CD8-positive, alpha-beta memory T cell (primary cell): ENCODE measurements at places on chromosomes 5 and 9. TPM values are rescaled to one million over a fixed set of nuclear protein-coding genes. Genes with fewer than 3 reads are reported as not detected.

- H3K4me3 ChIP-seq = no peak overlapping the region
- H3K27ac ChIP-seq = no peak overlapping the region
- H3K27me3 ChIP-seq = no peaks in the 10 kb centered on the region
- no peaks in the 10 kb centered on the region for H3K4me1 ChIP-seq
Observed at GRCh38 chr9:118674942-118675341, 694.3 kb downstream of the BRINP1 start.

DNA sequence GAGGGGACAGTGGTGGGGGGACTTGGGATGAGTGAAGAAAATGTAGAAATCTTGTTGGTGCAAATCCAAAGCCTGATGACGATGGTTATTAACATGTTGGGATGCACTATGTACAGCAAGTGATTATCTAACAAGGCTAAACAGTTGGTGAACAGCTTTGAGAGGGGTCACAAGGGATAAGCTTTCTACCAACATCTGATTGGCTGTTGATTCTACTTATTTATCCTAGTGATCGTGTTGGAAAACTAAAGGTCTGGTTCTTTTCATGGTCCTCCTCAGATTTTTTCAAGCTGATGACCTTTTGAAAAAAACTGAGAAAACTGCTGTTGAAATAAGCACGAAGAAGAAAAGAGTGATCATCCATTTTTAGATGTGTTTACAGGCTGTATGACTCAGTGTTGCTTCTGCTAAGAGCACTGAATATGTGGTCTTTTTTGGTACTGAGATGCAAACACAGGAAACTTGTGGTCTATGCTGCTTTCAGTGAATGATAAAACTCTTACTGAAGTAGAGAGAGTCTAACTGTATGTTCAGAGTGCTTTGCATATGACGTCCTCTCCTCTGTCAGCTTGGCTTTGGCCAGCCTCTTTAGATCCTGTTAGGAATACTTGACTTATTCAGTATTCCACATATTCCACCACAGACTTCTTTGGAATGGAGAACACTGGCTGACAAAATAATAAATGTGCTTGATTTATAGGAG lies 174.8 kb downstream of the SLF1 start:
- no peaks in the 10 kb centered on the region for H3K36me3 ChIP-seq
- no peak for DNase-seq
- H3K4me3 ChIP-seq = no peak overlapping the region
- no peaks in the 10 kb centered on the region for H3K27me3 ChIP-seq
- H3K27ac ChIP-seq = peak overlapping the region; percentile 28

DNA sequence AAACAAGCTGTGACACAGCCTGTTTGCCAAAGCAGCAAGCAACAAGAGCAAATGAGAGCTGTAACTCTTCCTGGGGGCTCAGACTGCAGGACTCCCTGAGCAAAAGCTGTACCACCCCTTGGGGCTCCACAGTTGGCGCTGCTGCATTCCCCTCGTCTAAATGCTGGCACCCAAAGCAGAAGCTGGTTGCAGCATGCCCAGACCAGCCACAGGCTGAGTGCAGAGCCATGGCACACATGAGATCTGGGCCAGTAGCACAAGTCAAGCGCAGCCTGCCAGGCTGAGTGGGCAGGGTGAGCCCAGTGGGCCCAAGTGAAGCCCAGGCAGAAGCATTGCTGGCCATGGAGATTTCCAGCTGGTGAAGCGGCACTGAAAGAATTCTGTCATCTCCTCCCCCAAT lies 157.3 kb upstream of the GRAMD2B start:
- H3K36me3 ChIP-seq = no peaks in the 10 kb centered on the region
- no peak for DNase-seq

DNA sequence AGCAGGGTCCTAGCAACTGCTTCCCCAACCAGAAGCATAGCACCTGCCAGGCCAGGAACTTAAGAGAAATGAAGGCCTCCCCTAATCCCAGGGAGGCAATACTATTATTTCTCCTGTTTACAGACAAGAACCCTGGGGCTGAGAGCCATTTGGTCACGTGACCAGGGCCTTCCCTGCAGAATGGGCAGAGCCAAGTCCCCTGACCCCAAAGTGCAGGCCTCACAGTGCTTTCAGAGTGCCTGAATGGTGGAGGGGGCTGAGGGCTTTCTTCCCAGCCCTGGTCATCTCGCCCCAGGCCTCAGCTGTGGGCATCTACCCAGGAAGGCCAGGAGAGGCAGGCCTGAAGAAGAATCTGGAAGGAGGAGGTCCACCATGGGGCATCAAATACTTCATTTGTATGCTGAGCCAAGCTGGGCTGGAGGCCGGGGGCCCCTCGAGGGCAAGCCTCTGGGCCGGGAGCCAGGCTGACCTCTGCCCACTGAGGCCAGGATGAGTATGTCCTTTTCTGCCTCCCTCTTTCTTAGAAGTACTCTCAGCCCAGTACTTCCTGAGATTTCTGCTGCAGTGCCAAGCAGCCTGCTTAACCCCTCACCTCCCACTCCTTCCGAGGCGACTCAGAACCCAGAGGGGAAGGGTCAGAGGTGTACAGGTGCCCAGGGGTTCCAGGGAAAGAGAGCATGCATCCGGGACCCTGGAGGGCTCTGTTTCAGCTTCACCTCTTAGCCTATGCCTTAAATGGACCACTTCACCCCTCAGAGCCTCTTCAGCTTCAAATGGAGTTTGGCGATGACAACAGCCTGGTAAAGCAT lies 18.9 kb upstream of the DUSP1 start:
- H3K27me3 ChIP-seq = no peaks in the 10 kb centered on the region
- DNase-seq = no peak
- H3K36me3 ChIP-seq = no peaks in the 10 kb centered on the region
- H3K4me1 ChIP-seq = no peaks in the 10 kb centered on the region
- no peak overlapping the region for H3K4me3 ChIP-seq

DNA sequence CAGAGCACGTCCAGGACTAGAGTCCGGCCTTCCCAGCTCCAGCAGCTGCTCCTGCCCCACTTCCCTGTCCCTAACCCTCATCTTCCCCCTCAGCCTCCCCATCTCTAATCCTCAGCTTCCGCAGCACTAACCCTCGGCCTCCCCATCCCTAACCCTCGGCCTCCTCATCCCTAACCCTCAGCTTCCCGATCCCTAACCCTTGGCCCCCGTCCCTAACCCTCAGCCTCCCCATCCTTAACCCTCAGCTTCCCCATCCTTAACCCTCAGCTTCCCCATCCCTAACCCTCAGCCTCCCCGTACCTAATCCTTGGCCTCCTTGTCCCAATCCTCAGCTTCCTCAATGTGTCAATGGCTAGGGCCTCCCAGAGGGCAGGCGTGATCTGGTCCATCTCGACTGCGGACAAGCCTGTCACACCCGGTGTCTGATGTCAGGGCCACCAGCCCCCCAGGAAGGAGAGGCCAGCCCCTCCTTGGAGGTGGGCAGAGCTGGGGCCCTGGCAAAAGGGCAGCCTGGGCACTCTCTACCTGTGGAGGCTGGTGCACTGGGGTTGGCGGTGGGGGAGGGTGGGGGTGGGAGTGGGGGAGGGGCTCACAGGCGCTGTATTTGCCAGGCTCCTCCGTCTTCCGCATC lies 1.4 kb downstream of the OBP2B start:
- no peak for DNase-seq
- no peaks in the 10 kb centered on the region for H3K36me3 ChIP-seq
- H3K4me1 ChIP-seq = no peaks in the 10 kb centered on the region
- no peaks in the 10 kb centered on the region for H3K27me3 ChIP-seq
- H3K4me3 ChIP-seq = no peak overlapping the region

DNA sequence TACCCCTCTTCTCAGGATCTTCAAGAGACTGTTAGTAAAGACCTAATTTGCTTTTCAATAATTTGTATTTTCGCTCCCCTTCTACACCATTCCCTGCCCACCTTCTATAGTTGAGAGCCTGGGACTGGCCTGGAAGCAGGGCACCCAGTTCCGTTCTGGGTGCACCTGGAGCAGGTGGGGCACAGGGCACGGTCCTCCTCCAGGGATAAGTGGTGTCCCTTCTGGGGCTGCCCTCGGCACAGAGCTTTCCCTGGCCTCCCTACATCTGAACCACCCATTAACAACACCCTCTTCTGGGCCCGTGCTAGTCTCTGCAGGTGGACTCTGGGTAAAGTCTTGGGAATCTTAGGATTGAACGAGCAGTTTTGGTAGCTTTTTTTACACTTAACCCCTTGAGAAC lies 92.8 kb upstream of the PANK3 start:
- no peaks in the 10 kb centered on the region for H3K27me3 ChIP-seq
- no peak overlapping the region for H3K4me3 ChIP-seq
- no peak overlapping the region for H3K27ac ChIP-seq
- H3K4me1 ChIP-seq = no peaks in the 10 kb centered on the region
- H3K36me3 ChIP-seq = no peaks in the 10 kb centered on the region

- H3K27ac ChIP-seq = peak overlapping the region; percentile 20
- H3K27me3 ChIP-seq = no peaks in the 10 kb centered on the region
- H3K36me3 ChIP-seq = no peaks in the 10 kb centered on the region
- no peak overlapping the region for H3K4me3 ChIP-seq
- no peaks in the 10 kb centered on the region for H3K4me1 ChIP-seq
- DNase-seq = no peak
Observed at GRCh38 chr5:140311011-140311467, 8.1 kb upstream of the PFDN1 start.

DNA sequence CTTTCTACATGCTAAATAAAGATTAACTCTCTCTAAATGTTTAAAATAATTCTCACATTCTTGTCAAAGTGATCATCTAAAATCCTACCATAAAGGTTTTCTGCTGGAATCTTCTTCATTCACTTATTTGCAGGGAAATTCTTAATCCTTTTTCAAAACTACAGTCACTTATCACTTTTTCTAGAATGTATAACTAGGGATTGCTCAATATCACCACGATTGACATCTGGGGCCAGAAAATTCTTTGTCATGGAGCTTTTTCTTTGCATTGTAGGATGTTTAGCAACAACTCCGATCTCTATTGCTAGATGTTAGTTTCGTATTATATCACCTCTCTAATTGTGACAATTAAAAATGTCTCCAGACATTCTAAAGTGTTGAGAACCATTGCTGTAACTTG lies 344.9 kb upstream of the PIK3R1 start:
- DNase-seq = no peak
- no peak overlapping the region for H3K4me3 ChIP-seq
- H3K27me3 ChIP-seq = no peaks in the 10 kb centered on the region
- H3K36me3 ChIP-seq = no peaks in the 10 kb centered on the region
- H3K4me1 ChIP-seq = no peaks in the 10 kb centered on the region

DNA sequence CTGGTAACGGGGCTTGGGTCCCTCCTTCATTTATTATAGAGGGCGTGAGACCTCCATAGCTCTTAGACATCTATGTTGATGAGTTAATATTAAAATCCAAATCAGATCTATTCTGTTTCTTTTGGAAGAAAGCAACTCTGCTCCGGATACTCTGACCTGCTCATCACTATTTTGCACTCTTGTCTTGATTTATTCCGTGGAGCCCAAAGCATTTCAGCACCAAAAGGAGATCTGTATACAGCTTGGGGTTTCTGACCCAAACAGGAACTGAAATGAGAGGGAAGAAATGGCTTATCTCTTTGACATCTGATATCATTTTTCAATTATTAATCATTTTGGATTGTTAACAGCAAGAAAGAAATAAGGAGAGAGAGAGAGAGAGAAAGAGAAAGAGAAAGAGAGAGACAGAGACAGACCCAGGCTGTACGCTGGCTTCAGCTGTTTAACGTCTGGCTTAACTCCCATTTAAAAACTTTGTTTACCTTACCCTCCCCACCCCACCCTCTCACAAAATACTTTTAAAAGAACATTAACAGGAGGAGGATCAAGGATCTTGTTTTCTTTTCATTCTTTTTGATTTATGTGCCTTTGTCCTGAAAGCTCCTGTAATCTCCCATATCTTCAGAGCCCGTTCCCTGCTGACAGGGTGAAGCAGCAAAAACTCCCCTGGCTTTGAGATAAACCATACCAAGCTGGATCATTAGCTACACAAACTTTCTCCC lies 231.4 kb upstream of the TUT7 start:
- H3K4me1 ChIP-seq = no peaks in the 10 kb centered on the region
- DNase-seq = no peak
- no peak overlapping the region for H3K27ac ChIP-seq
- H3K27me3 ChIP-seq = no peaks in the 10 kb centered on the region
- no peak overlapping the region for H3K4me3 ChIP-seq

GRCh38 chr5:146796144-146796543 lies 82.4 kb downstream of the PPP2R2B start:
- peaks cover 17% of the 10 kb centered on the region for H3K4me1 ChIP-seq
- H3K36me3 ChIP-seq = no peaks in the 10 kb centered on the region
- no peak for DNase-seq
- no peak overlapping the region for H3K4me3 ChIP-seq
- H3K27me3 ChIP-seq = no peaks in the 10 kb centered on the region

- no peak overlapping the region for H3K4me3 ChIP-seq
- H3K4me1 ChIP-seq = no peaks in the 10 kb centered on the region
- no peaks in the 10 kb centered on the region for H3K27me3 ChIP-seq
- no peak overlapping the region for H3K27ac ChIP-seq
- no peaks in the 10 kb centered on the region for H3K36me3 ChIP-seq
Observed at GRCh38 chr5:168607946-168608345, 28.8 kb upstream of the PANK3 start.

DNA sequence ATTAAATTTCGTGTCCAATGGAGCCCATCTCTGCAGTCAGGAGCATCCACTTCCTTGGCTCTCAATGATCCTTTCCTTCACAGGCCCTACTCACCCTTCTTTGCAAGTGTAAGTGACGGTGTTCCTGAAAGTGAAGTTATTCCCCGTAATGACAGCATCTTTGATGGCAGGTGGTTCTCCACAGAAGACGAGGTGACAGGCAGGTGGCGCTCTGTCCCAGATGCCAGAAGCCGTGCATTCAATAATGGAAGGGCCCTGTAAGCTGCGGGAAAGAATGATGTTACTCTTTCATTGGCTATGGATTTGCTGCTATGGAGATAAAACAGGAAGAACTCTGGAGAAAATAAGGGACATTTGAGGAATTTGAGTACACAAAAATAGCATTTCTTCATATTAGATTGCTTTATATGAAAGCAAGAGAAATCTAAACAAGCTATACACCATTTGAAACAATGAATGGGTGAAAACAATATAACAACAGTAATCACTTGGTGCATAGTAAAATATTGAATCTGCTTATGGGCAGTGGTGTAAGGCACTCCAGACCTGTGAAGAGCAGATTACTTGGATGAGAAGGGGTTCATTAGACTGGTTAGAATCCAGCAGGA lies 89.9 kb upstream of the TXNDC8 start:
- no peaks in the 10 kb centered on the region for H3K27me3 ChIP-seq
- H3K4me3 ChIP-seq = no peak overlapping the region
- no peak for DNase-seq
- H3K27ac ChIP-seq = no peak overlapping the region
- H3K4me1 ChIP-seq = no peaks in the 10 kb centered on the region

- peaks cover 33% of the 10 kb centered on the region for H3K36me3 ChIP-seq
- peak overlapping the region; percentile 89 for H3K27ac ChIP-seq
- H3K4me1 ChIP-seq = peaks cover 50% of the 10 kb centered on the region
- H3K4me3 ChIP-seq = peak overlapping the region; percentile 93
- H3K27me3 ChIP-seq = no peaks in the 10 kb centered on the region
Observed at GRCh38 chr5:180832638-180833068, 28.4 kb downstream of the ZFP62 start.

The PCDHAC1 gene
- total RNA-seq = not detected

The C6 gene
- total RNA-seq = not detected

The NR4A3 gene
- 37.5 TPM for total RNA-seq

The SLC6A19 gene
- total RNA-seq = not detected

The IL7R gene
- 272 TPM for total RNA-seq

The APBA1 gene
- 0.09 TPM for total RNA-seq

The GLDC gene
- 3.1 TPM for total RNA-seq

The SPATA31D4 gene
- total RNA-seq = not detected

The SEMA5A gene
- total RNA-seq = not detected
